Kasumi-1 (cell line): ENCODE measurements at places on chromosomes 7 and 10.

- peak; percentile 57 for DNase-seq
Observed at GRCh38 chr7:106731187-106731586, 70.2 kb upstream of the CCDC71L start.

DNA sequence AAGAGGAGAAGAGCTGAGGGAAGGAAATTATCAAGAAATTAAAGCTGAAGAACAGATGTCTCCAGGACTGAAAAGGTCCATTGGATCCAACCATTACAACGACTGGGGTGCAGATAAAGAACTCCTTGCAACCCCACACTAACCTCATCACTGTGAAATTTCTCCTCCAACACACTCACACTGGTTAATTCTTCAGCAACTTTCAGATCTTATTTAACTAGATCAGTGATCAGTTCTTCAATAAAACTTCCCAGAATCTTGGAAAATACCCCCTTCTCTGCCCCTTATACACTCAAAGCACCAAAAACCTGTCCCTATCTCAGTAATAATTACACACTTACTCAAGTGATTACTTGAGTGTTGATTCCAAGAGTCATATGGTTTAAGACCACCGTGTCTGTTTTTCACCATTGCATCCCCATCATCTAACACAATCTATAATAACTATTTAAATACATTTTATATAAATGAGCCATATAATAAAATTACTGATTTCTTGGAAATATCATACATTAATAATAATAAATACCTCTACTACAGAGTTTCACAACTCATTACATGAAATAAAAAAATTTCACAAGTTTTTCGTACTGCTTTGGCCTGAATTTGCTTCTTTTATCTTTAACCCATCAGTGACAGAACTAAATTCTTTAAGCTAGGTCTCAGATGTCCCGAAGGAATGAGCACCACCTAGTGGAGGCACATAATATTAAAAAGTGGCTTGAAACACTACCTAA is 123.7 kb downstream of the MPP7 start:
- DNase-seq, result peak; percentile 33

GRCh38 chr10:131806146-131806545 is 94.7 kb upstream of the PPP2R2D start:
- no peak for DNase-seq

GRCh38 chr10:34707656-34708055 is 107.4 kb downstream of the PARD3 start:
- no peak for DNase-seq

DNA sequence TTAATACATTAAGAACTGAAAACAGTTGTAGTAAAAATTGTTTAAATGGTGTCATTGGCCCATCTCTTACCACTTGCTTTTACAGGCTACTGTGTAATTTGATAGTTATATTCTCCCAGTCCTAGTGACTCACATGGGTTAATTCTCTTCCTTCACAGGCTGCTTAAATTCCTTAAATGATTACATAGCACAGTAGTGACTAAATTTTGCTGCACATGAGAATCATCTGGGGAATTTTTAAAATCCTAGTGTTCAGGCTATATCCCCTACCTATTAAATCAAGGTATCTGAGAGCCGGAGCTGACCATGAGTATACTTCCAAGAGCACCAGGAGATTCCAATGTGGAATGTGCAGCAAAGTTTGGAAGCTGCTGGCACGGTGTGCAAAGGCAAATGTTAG is 45.3 kb upstream of the ZNF800 start:
- DNase-seq, result no peak
